Prostate gland (tissue), 2 donors: ENCODE measurements at places on chromosomes 4 and X. TPM values are rescaled to one million over a fixed set of nuclear protein-coding genes. Genes with fewer than 3 reads are reported as not detected.

GRCh38 chr4:183960046-183960420, 54.9 kb downstream of the STOX2 start:
- H3K36me3 ChIP-seq = no peaks in the 10 kb centered on the region
- peak; percentile 5 for DNase-seq
- H3K4me3 ChIP-seq = no peak overlapping the region
- no peak overlapping the region for H3K27ac ChIP-seq

Gene ARHGAP24
- total RNA-seq = 6.7 TPM

DNA sequence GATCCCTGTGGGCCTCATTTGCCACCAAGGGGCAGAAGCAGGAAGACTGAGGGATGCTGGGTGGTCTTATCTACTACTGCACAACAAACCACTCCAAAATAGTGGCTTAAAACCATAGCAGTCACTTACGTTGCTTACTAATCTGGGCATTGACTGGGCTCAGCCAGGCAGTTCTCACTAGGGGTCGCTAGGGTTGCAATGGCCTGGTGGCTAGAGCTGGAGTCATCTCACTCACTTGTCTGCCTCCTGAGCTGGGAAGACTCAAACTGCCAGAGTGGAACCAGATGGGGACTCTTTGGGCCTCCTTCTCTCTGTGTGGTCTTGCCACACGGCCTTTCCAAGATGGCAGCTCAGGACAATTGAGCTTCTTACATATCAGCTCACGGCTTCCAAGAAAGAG, 216.3 kb upstream of the BCOR start:
- no peak overlapping the region for H3K4me3 ChIP-seq
- H3K27me3 ChIP-seq = no peaks in the 10 kb centered on the region

Gene PNMA6A
- total RNA-seq = 5.1 TPM

GRCh38 chrX:18228069-18228468, 7.4 kb upstream of the BEND2 start:
- H3K4me3 ChIP-seq = no peak overlapping the region
- H3K36me3 ChIP-seq = no peaks in the 10 kb centered on the region
- H3K27me3 ChIP-seq = no peaks in the 10 kb centered on the region
- H3K27ac ChIP-seq = no peak overlapping the region

Gene NR0B1
- not detected for total RNA-seq

DNA sequence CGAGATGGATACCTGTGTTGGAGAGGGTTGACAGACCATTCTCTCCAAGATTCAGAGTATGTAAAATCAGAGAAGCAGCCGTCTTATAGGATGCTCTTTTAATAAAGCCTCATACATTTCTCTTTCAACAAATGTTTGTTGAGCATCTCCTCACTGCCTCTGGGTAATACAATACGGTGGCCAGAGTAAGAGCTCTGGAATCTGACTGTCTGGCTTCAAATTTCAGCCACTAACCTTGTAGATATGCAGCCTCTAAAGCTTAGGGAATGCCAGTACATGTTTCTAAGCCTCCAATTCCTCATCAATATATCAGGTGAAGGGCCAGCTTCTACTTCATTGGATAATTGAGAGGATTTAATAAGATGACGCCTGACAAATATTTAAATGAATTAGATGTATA, 61.3 kb downstream of the CLNK start:
- no peaks in the 10 kb centered on the region for H3K4me1 ChIP-seq
- no peak for DNase-seq
- H3K27me3 ChIP-seq = no peaks in the 10 kb centered on the region
- no peaks in the 10 kb centered on the region for H3K36me3 ChIP-seq

GRCh38 chrX:2708021-2708420, 16.9 kb downstream of the CD99 start:
- no peaks in the 10 kb centered on the region for H3K27me3 ChIP-seq
- no peak overlapping the region for H3K27ac ChIP-seq
- no peaks in the 10 kb centered on the region for H3K36me3 ChIP-seq

Gene PF4V1
- total RNA-seq = not detected

Gene SMIM10
- 5.0 TPM for total RNA-seq

DNA sequence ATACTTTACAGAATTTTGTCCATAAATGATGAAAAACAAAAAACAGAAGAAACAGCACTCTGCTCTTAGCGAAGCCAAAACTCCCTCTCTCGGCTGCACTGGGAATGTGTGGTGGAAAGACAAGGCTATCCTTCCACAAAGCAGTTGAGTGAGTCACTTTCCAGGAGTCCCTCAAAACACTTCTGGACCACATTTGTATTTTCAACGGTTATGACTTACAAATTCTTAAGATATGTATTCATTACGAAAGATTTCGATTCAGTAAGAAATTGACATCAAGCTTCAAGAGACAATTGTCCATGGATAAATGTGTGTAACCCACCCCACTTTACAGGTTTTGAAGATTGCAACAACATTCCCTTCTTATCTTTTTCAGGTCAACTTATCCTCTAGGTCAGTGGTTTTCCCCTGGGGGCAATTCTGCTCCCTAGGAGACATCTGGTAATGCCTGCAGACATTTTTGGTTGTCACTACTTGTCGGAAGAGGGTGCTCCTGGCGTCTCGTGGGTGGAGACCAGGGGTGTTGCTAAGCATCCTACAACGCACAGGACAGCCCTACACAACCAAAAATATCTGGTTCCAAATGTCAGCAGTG, 66.7 kb upstream of the MTNR1A start:
- H3K27ac ChIP-seq = no peak overlapping the region
- no peak for DNase-seq
- no peak overlapping the region for H3K4me3 ChIP-seq
- no peaks in the 10 kb centered on the region for H3K4me1 ChIP-seq
- no peaks in the 10 kb centered on the region for H3K36me3 ChIP-seq

DNA sequence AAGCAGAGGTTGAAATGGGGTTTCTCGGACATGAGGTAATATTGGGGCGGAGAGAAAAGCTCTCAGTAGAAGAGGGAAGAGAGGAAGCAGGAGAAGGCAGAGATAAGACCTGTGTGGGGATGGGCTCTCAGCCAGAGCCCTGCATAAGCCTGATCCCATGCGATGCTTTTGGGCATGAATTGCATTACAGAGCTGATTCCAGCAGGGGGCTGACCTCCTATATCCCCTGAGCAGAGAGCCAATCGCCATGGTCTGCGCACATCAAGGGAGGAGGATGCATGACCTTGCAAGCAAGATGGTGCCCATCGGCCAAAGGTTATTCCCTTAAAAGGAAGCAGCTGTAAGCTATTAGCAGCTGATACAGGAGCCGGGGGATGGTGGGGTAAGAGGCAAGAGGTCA, 7.6 kb downstream of the ANOS1 start:
- H3K36me3 ChIP-seq = no peaks in the 10 kb centered on the region
- no peaks in the 10 kb centered on the region for H3K27me3 ChIP-seq
- H3K27ac ChIP-seq = no peak overlapping the region
- H3K4me3 ChIP-seq = no peak overlapping the region

Gene SOX3
- not detected for total RNA-seq

Gene CLTRN
- total RNA-seq = 0.57 TPM

DNA sequence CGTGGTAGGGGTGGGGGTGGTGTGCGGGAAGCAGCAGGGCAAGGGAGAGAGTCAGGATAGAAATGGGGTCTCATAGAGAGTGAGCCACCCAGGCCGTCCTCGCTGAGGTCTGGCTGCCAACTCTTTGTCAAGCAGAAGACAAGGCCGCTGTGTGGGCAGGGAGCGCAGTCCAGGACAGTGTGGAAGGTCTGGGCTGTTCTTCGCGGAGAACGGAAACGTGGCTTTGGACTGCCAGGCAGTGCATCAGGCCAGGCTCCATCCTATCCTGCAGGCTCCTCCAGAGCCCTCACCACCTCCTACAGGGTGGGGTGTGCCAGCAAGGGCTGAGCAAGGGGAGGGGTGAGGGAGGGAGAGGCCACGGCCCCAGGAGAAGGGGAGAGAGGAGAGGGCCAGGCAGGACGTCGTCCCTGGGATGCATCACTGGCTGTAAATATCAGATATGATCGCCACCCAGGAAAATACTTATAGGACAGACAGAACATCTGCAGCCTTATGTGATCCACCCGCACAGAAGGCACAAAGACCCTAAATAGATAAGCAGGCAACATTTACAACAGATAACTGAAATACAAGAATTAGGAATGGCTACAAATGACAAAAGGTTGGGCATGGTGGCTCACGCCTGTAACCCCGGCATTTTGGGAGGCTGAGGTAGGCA, 85.3 kb downstream of the ABLIM2 start:
- no peak overlapping the region for H3K4me3 ChIP-seq
- H3K4me1 ChIP-seq = no peaks in the 10 kb centered on the region
- peaks cover 4% of the 10 kb centered on the region for H3K27me3 ChIP-seq
- H3K36me3 ChIP-seq = no peaks in the 10 kb centered on the region

- H3K36me3 ChIP-seq = no peaks in the 10 kb centered on the region
- H3K4me1 ChIP-seq = no peaks in the 10 kb centered on the region
- H3K27ac ChIP-seq = no peak overlapping the region
- no peaks in the 10 kb centered on the region for H3K27me3 ChIP-seq
- H3K4me3 ChIP-seq = no peak overlapping the region
Measured at GRCh38 chrX:36867143-36867542, 141.0 kb upstream of the FAM47C start.

DNA sequence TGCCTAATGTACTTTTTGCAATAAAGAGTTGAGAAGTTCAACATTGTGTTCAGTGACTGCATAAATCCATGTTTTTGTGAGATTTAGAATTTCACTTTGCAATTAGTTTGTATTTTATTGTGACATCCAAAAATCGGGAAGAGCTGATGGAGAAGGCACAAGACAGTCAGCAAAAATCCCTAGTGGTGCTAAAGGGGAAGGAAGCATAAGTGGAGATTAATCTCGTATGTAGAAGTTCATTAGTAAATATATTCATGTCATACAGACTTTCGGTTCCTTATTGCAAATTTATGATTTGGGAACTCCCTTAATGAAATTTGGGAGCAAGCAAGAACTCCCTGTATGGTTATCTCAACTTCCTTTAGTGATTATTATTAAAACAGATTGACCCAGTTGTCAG, 57.8 kb upstream of the SLC39A8 start:
- no peak for DNase-seq
- no peak overlapping the region for H3K4me3 ChIP-seq
- H3K4me1 ChIP-seq = no peaks in the 10 kb centered on the region
- no peaks in the 10 kb centered on the region for H3K36me3 ChIP-seq
- H3K27ac ChIP-seq = no peak overlapping the region
- H3K27me3 ChIP-seq = no peaks in the 10 kb centered on the region

Gene NAA10
- 64.9 TPM for total RNA-seq

DNA sequence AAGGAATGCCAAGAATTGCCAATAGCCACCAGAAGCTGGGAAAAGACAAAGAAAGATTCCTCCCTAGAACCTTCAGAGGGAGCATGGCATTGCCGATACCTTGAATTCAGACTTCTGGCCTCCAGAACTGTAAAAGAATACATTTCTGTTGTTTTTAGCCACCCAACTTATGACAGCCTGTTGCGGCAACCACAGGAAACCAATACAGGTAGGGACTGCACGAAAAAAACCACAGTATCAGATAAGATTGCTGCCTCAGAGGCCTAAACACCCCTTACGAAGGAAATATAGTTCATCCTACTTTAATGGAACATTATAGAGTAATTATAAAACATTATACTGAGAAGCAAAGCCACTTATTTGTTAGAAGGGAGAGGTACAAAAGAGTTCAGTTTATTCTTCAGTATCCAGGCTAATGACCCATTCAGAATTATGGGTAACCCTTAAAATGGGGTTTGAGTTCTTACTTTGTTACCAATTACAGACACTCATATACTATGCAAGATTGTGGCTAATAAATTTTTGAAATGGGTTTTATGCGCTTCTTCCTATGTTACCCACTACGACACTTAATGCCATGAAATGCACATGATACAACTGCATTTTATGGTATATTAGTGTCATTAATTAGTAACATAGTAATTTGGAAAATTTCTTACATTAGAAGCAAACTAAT, 37.4 kb upstream of the SMIM10L2A start:
- H3K36me3 ChIP-seq = no peaks in the 10 kb centered on the region
- no peak for DNase-seq
- H3K4me1 ChIP-seq = no peaks in the 10 kb centered on the region
- H3K4me3 ChIP-seq = no peak overlapping the region

Gene GPR119
- 1.2 TPM for total RNA-seq

- H3K27ac ChIP-seq = no peak overlapping the region
- H3K36me3 ChIP-seq = no peaks in the 10 kb centered on the region
- no peak overlapping the region for H3K4me3 ChIP-seq
- DNase-seq = no peak
Measured at GRCh38 chrX:10233173-10233572, 76.4 kb downstream of the CLCN4 start.

- no peaks in the 10 kb centered on the region for H3K27me3 ChIP-seq
- no peak overlapping the region for H3K27ac ChIP-seq
- H3K36me3 ChIP-seq = no peaks in the 10 kb centered on the region
- no peak for DNase-seq
Measured at GRCh38 chr4:58368221-58368620, 1258.0 kb upstream of the IGFBP7 start.

DNA sequence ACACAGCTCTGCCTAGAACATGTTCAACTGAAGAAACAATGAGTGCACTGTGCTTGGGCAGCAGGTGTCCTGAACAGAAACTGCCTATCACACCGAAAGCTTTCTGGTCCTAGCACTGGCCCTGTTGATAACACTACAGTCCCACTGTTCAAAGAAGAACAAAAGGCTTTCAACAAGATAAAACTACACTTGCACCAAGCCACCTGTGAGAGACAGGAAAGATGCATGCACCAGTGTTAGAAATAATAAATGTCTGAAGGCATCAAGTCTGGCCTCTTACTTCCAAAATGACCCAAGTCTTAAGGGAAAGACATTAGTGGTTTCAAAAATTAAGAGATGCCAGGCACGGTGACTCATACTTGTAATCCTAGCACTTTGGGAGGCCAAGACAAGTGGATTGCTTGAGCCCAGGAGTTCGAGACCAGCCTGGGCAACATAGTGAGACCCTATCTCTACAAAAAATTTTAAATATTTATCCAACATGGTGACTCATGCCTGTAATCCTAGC, 68.7 kb downstream of the APBB2 start:
- no peak overlapping the region for H3K4me3 ChIP-seq
- H3K36me3 ChIP-seq = no peaks in the 10 kb centered on the region
- DNase-seq = no peak

- H3K27ac ChIP-seq = no peak overlapping the region
- no peaks in the 10 kb centered on the region for H3K4me1 ChIP-seq
- H3K4me3 ChIP-seq = no peak overlapping the region
- no peaks in the 10 kb centered on the region for H3K36me3 ChIP-seq
Measured at GRCh38 chr4:53963781-53964180, 100.6 kb downstream of the CHIC2 start.

DNA sequence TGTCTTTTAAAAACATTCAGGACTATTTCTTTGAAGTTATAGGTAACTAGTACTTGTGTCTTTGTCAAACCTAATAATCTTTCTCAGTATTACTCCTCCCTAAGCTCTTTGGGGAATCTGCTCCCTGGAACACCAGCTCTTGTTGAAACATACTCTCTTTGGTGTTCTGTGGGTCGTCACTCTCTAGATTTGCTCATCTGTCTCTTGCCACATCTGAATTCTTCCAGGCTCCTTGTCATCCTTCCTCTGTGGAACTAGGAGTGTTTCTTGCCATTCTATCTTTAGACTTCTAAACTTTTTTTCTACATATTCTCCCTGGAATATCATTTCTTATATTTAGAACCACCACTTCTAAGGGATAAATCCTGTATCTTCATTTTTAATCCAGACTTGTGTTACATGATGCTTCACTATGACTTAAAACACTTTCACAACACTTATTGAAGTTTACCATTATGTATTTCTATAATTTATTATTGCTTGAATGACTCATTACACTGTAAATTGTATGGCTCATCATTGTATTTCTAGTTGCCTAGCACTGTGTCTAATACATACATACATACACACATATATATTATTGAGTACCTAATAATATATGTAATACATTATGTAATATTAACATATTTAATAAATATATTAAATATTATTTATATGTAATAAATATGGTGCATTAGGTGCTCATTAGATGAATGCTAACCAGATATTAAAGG, 186.1 kb downstream of the TMA16 start:
- H3K4me3 ChIP-seq = no peak overlapping the region
- no peaks in the 10 kb centered on the region for H3K36me3 ChIP-seq
- H3K27ac ChIP-seq = no peak overlapping the region
- no peaks in the 10 kb centered on the region for H3K4me1 ChIP-seq
- DNase-seq = no peak
